ENCODE measurements at places on chromosomes 12 and 14.

GRCh38 chr12:47941871-47942613 lies 21.4 kb upstream of the TMEM106C start:
- DNase-seq = peak; percentile 68

- peak; percentile 50 for DNase-seq
These were observed 8.7 kb upstream of the TESPA1 start for GRCh38 chr12:54993181-54993835.

DNA sequence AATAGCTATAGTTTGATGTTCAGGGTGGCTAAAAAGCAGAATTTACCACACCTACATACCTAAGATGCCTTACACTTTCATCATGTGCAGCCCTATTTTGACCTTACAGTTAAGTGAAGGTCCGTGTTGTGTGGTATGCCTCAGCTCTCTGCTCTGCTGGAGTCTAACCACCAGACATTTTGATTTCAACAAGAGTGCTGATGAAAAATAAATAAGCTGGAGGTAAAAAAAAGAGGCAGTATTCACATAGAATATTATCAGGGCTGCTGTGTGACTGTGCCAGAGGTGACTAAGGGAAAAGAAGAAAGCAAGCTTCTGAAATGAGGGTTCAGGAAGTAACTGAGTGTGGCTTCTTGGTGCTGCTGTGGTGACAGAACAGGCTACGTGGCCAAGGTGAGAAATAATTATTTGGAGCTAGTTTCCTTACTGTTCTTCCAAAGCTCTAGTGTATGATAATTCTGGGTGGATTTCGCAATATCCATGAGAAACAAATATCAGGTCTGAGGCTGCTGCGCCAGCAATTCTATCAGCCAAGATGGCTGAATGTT lies 188.8 kb downstream of the STXBP6 start:
- no peak for DNase-seq

DNA sequence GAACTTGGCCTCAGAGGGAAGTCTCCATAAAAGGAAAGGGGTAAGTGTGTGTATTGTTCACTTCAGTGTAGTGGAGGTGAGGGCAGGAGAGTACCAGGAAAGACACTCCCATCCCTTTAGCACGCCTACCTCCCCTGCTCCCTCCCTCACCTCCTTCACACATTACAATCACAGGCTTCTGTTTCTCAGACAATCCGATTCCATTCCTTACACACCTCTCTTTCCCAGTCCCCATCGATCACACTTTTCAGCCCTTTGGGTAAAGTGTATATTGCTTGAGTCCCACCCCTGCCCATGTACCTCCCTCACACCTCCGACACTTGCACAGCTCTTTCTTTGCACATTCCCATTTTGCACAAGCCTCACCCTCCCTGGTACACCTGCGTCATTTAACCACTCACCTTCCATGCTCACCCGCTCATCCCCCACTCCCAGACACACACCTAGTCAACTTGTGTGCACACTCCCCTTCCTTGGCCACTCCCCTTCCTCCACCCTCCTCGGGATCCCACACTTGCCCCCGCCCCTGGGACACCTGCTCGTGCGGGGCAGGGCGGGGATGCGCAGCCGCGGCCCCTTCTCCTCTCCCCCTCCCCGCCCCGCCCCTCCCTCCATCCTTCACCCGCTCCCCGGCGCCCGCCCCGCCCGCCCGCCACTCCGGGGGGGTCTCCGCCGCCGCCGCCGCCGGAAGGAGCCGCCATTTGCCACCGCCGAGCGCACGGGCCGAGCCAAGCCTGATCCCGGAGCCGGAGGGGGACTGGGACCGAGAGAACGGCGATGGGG lies at the start of gene MARCHF9:
Gene MARCHF9 (plus strand): TSS at position 693 of the 783 bp plus-strand sequence. CDS start 426 bp downstream, outside the sequence.
- peak; percentile 69 for DNase-seq

- DNase-seq = no peak
These were observed 48.6 kb downstream of the PCNX1 start for GRCh38 chr14:70955543-70956480.

- no peak for DNase-seq
These were observed 32.6 kb downstream of the DTX1 start for GRCh38 chr12:113088971-113089756.

DNA sequence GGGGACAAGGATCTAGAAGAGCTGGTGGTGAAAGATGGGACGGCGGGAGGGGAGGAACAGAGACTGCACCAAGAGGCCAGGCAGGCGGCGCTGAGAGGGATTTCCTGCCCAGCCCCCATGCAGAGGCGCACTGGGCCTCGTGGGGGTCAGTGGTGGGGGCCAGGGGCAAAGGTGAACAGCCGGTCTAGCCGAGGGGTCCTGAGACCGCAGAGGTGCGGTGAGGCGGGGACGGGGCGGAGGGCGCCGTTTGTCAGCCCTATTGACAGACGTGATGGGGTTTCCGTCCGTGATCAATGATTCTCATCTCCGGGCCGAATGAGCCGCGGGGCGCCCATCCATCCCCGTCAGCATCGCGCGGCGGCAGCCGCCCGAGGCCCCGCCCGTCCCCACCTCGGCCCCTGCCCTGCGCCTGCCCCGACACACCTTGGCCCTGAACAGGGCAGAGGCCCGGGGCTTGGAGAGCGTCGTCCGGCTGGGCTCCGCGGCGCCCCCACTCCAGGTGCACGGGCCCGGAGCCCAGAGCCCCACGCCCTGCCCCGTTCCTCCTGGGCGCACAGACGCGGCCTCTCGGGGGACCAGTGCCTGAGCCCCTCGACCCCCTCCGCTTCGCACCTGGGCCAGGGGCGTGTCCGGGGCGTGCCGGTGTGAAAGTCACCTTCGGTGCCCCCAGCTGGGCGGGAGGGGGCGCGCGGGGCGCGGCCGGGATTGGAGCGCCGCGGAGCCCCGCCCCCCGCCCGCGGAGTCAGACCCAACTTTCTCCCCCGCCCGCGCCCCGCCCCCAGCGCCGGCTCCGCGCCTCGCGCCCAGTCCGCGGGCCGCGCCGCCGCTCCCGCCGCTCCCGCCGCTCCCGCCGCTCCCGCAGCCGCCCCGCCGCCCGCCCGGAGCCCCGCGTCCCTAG lies at the start of gene NXPH4:
Gene NXPH4 (plus strand): TSS at position 781 of the 898 bp plus-strand sequence. CDS start 176 bp downstream, outside the sequence.
- no peak for DNase-seq

DNA sequence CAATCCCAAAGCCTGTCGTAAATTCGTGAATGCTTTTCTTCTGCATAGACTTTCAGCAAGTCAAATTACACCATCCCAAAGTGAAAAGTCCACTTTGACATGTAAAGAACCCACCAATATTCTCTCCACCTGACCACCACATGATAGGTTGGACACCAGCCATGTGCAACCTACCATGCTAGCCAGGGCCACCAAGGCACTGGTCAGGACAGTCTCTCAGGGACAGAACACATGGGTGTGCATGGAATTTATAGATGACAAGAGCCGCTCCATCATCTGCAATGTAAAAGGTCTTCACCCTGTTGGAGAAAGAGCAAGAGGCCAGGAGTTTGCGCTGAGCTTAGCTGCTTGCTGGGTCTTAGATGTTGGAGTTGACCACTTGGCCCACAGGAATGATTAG lies 5.4 kb upstream of the KRT76 start:
- DNase-seq = no peak

DNA sequence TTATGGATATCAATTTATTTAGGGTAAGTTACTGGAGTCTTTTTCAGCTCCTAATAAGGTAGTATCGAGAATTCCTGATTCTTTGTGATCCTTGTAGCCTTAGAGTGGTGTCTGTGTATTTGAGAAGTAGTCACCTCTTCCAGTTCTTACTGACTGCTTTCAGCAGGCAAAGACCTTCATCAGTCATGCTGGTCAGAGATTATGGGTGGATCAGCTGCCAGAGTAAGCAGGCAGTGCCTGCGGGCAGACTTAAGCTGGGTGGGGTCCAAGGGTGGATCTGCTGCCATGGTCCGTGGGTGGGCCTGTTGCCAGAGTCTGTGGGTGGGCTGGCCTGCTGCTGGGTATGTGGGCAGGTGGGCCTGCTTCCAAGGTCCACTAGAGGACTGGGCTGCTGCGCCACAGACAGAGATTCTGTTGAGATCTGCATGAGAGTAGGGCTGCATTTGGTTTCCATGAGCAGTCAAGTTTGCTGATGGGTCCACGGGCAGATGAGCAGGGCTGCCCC lies 188.7 kb downstream of the ANO2 start:
- no peak for DNase-seq

DNA sequence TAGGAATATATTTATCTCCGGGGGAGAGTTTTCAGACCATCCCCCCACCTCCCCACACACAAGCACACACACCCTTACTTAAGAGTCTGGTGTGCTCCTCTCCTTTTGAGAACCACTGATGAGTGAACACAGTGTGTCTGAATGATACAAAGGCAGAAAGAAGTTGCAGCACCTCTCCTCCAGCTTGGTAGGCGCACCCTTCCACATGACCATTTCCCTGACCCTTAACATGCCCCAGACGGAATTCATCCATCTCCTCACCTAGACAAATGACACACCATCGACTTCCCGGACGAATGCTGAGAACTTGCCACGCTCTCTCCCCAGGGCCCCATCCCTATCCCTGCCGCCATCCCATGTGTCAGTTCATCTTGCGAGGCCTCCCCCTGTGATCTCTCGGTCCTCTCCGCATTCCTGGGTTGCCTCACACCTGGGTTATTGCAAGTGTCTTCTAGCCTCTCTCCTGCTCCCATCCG lies 3.9 kb downstream of the TNFRSF1A start:
- no peak for DNase-seq

GRCh38 chr12:91685917-91686316 lies 459.7 kb downstream of the BTG1 start:
- DNase-seq = no peak

DNA sequence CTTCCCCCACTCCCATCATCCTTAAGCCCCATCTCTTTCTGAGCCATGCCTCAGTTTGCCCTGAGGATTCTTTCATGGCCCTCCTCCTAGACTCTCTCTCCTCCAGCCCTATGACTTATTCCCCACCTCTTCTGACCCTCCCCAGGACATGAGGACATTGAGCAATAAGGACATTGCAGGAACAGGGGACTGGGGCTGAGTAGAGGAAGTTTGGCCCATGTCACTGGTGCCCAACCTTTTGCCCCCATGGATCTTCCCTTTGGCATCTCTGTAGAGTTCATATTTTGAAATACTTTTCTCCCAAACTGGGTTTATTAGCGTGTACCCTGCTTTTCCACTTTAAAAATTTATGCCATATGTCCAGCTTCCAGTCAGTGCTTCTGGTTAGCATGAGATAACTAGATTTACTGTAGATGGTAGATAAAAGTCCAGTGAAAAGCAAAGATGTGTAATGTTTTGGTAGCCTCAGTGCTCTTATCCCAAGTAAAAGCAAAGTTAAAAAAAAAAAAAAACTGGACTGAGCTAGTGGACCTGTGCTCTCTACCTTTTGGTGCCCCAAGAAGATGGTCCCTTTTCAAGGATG lies 6.1 kb upstream of the LRP1-AS start:
- no peak for DNase-seq

GRCh38 chr14:58367296-58367695 lies 28.4 kb upstream of the TOMM20L start:
- DNase-seq = no peak

DNA sequence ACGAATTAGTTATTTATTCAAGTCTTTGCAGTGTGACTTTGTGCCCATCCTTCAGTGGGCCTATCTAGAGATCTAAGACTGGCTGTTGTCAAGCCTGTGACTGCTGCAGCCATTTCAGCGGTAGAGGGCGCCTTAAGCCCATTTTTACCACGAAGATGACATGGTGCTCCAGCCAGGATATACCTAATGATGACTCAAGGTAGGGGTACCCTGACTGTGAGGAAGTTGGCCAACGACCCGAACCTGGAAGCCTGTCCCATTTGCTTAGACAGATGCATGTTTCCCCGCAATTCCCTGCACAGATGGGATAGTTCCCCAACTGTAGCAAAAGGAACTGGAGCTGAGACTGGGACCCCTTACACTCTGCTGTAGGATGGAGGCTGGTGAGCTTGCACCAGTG lies 41.3 kb downstream of the RAB3IP start:
- DNase-seq = no peak

DNA sequence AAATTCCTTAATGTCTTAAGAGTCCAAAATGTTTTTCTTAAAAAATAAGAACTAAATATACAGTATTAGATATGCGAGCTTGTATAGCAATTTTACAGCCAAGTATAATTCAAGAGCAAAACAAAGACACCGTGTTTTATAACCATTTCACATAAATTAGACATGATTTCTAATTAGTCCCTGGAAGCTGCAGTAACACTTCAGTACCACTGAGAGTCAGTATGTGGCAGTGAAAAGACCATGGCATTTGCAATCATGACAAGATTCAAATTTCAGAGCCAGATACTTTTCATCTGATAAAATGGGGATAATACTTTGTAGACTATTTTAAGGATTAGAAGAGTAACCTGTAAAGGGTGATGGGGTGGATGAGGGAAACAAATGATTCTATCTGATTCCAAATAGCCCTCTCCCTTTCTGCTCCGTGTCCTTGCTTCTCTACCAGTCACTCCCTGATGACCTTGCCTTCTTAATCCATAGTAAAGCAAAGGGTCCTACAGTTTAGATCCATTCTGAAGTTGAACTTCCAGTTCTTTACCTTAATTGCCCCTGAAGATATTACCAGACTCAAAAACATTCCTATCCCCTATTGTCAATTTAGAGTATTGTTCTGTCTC lies 145.4 kb upstream of the ABCD2 start:
- DNase-seq = no peak

DNA sequence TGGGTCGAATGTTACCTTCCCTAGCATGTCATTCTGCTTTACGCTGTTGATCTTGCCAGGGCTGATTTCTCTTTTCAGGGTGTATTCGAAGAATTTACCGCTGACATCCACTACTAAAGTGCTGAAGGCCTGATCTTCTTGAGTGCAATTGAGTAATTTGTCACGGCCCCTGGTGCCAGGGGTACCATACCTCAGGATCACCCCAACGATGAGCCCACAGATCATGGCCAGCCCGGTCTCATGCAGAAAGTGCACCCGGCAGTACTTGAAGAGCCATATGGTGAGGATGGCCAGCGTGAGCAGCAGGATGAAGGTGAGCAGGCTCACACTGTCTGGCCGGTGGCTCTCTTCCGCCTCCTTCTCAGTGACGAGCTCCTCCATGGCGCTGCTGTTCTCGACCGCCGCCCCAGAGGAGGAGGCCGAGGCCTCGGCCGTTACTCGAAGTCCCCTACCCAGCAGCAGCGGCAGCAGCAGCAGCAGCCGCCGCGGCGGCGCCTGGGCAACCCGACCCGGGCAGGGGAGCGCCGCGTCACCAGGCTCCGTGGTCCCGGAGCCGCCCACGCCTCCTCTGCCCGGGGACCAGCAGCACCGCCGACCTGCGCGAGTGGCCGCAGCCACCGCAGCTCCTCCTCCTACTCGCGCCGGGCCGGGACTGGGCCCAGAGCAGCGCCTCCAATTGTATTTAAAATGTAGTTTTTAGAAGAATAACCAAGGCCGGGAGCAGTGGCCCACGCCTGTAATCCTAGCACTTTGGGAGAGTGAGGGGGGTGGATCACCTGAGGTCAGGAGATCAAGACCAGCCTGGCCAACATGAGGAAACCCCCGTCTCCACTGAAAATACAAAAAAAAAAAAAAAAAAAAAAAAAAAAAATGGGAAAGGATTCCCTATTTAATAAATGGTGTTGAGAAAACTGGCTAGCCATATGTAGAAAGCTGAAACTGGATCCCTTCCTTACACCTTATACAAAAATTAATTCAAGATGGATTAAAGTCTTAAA lies 58.5 kb upstream of the TMPO start:
- peak; percentile 37 for DNase-seq

- no peak for DNase-seq
These were observed 86.3 kb upstream of the TBX3 start for GRCh38 chr12:114770323-114770722.

GRCh38 chr12:32390572-32391219 lies 8.7 kb upstream of the FGD4 start:
- peak; percentile 42 for DNase-seq

GRCh38 chr14:55073856-55074255 lies 22.4 kb downstream of the MAPK1IP1L start:
- DNase-seq = no peak

- no peak for DNase-seq
These were observed 101.2 kb upstream of the EGLN3 start for GRCh38 chr14:34051966-34052657.

All from liver (tissue), 10 donors.